ENCODE measurements at places on chromosomes 12 and 14. TPM values are rescaled to one million over a fixed set of nuclear protein-coding genes. Genes with fewer than 3 reads are reported as not detected.

Gene PLA2G1B
- total RNA-seq, result not detected

Gene PTCSC3
- not detected for total RNA-seq

Gene POTEG
- total RNA-seq, result not detected

Gene EEF1AKMT3
- total RNA-seq, result 14.5 TPM

Gene LEMD3
- total RNA-seq, result 17.8 TPM

Gene PAWR
- 16.7 TPM for total RNA-seq
